Activated CD4-positive, alpha-beta T cell treated with anti-CD3 and anti-CD28 coated beads, Interleukin-2, Interleukin-4, amounts not matched to agents 100 ng/mL and 50 ng/mL, durations not matched to agents 16 hours and 8 hours (primary cell): ENCODE measurements at places on chromosomes 6 and 20.

DNA sequence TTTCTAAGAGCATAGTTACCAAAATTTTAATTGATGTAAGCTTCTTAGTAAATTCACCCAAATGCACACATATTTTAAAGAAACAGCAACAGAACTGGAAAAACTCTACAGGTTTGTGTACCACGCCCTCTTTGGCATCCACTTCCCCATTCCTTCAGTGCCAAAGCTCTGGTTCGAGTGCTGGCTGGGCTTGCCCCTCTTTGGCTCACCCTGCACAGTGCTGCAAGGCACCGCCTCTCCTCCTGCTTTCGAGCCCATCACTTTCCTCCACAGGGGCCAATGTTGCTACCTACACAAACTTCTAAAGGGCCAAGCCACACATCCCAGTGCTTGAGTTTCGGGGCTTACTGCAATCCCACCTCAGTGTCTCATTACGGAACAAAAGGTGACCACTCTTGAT lies 9.6 kb downstream of the LRP11 start:
- no peak for DNase-seq

GRCh38 chr6:126285871-126286365 lies 54.0 kb upstream of the CENPW start:
- no peak for DNase-seq

GRCh38 chr6:54111341-54112045 lies at the start of gene MLIP:
Gene MLIP, plus strand, starts transcription at chr6:54111443. Its CDS starts 37 bp downstream, at chr6:54111480.
- DNase-seq, result no peak

DNA sequence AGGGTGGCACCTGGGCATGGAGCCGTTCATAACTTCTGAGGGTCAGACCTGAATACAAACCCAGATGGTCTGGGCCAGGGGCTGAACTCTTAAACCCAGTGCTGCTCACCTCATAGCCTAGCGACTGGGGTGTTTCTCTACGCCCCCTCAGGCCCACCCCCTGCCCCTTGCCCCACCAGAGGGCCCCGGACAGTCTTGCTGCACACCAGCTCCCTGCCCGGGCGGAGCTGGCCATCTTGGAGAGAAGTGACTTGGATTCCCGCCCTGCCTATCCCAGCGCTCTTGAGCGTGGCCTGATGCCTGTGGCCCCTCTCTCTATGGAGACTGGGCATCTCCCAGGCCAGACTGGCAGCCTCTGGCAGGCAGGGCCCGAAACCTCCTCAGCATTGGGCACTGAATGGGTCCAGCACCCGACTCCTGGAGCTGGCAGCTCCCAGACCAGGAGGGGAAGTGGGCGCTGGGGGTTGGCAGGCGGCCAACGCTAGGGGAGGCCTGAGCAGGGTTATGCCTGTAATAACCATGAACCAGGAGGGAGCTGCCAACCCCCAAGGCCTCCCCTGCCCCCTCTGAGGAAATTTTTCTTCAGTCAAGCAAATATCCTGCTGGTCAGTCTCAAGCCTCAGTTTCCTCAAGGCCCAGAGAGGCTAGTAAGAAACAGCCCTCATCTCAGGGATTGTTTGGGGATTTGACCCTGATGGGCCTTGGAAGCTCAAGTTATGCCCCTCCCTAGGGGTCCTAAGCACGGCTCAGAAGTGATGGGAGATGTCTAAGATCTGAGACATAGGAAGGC lies 169.5 kb downstream of the VEGFA start:
- DNase-seq, result no peak

DNA sequence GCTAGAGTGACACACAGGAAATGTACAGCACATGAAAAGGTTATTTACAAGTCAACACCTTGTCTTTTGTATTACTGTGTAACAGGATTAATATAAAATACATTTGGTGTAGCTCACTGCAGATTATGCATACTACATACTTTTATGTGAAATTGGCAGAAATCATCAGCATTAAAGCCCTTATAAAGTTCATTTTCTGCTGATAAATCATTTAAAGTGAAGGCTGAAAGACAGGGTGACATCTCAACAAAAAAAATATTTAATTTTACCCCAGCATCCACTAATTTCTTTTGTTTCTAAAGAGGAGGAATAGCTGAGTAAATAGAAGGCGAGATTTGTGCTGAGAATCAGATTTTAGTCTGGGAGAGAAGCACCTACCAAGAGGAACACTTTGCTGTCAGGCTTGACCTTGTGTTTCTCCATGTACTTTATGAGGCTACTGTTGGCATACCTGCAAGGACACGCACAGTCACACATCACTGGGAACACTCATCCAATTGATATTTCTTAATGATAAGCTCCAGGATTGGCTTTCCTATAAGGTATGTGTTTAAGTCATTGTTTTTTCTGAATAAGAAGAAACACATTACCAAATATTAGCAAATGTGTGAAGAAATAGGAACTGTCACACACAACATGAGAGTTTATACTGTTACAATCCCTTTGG lies 146.6 kb upstream of the SLC22A16 start:
- no peak for DNase-seq

- no peak for DNase-seq
Measured at GRCh38 chr6:136090929-136091328, 159.2 kb downstream of the MTFR2 start.

GRCh38 chr6:159969204-159969912 lies 476 bp downstream of the IGF2R start:
- DNase-seq, result no peak

DNA sequence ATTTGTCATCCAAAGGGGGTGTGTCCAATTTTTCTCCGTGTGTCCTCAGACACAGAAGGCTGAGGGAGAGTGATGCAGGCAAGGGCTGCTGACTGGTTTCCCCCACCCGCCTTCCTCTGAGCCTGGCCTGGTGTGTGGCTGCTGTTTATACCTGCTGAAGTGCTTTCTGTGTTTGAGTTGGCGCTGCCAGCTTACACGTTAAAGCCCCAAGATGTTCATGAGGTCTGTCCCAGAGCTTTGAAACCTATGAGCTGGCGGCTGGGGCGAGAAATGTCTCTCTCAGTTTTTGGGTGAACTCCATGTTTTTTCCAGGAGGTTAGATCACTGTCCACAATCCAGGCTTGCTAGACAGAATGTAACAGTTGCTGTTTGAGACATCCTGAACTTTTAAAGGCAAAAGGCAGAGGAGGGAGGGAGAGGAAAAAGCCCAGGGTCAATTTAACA lies 69.0 kb upstream of the CCN2 start:
- no peak for DNase-seq

GRCh38 chr6:118400582-118400981 lies 147.5 kb upstream of the PLN start:
- no peak for DNase-seq

GRCh38 chr6:25537349-25538018 lies 114.5 kb upstream of the SCGN start:
- no peak for DNase-seq

GRCh38 chr20:13461849-13462458 lies 176.8 kb downstream of the TASP1 start:
- no peak for DNase-seq

- DNase-seq, result no peak
Measured at GRCh38 chr20:62428396-62429295, 1.3 kb upstream of the RBBP8NL start.

- no peak for DNase-seq
Measured at GRCh38 chr6:138231381-138231886, 13.1 kb upstream of the PBOV1 start.

GRCh38 chr6:36116943-36117342 lies 13.4 kb upstream of the MAPK13 start:
- no peak for DNase-seq

- DNase-seq, result no peak
Measured at GRCh38 chr6:22521035-22521434, 48.3 kb upstream of the HDGFL1 start.

DNA sequence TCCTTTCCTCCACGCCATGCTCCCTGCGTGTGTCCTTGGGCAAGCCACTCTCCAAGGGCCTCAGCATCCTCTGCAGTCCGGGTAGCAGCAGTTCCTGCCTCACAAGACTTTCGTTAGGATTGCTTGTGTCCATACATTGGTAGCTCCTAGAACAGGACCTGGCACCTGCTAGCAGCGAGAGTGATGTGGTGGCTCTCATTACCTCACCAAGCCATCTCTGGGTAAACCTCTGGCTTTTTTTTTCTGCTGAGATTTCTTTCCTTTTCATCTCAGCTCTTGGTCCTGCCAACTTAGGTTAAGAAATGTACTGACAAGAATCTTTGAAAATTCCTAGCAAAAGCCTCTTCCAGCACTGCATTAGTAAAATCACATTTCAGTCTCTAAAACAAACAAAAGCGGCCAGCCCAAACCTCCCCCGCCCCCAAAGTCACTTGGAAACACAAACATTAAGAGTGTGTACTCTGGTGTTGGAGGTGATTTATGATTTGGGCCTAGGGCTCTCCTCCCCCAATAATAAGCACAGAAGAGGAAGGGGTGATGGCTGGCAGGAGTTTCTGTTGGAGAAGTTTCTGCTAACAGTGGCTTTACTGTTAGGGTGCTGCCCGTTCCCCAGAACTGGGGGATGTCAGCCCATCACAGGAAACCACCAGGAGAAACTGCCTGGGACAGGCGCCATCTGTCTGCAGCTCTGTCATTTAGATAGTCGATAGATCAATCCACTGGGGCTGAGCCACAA lies 199.2 kb downstream of the CD83 start:
- peak; percentile 42 for DNase-seq

DNA sequence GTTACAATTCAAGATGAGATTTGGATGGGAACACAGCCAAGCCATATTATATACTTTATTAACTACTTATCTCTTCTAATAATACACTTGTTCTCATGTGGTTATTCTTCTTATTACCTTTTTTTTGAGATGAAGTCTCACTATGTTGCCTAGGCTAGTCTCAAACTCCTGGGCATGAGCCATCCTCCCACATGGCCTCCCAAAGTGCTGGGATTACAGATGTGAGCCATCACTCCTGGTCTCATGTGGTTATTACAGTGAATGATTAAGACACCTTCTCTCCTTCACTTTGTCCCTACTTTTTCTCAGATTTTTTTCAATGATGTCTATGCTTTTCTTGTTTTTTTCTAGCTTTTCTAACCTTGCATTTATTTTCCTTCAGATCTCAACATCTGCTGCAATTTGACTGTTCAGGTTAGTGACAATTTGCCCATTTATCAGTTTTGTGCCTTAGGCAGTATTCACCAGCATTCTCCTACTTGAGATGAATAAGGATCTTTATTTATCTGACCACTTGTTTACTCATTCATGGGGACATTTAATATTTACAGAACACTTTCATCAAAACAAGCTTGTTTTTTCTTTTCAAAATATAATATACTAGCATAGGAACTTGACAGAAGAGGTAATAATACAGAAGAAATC lies 105.7 kb downstream of the SLC16A10 start:
- no peak for DNase-seq

GRCh38 chr6:137416376-137417109 lies 77.7 kb downstream of the OLIG3 start:
- no peak for DNase-seq

- no peak for DNase-seq
Measured at GRCh38 chr6:147769496-147770087, 261.1 kb downstream of the SAMD5 start.

- DNase-seq, result no peak
Measured at GRCh38 chr20:18372296-18372695, 84.0 kb downstream of the ZNF133 start.

- DNase-seq, result peak; percentile 7
Measured at GRCh38 chr6:62150048-62150663, 135.9 kb downstream of the KHDRBS2 start.

GRCh38 chr20:2133318-2134183 lies 31.9 kb downstream of the STK35 start:
- DNase-seq, result no peak

GRCh38 chr6:33018904-33019303 lies 9.5 kb upstream of the HLA-DOA start:
- no peak for DNase-seq

GRCh38 chr20:61954276-61955021 lies 111.2 kb downstream of the TAF4 start:
- DNase-seq, result no peak

DNA sequence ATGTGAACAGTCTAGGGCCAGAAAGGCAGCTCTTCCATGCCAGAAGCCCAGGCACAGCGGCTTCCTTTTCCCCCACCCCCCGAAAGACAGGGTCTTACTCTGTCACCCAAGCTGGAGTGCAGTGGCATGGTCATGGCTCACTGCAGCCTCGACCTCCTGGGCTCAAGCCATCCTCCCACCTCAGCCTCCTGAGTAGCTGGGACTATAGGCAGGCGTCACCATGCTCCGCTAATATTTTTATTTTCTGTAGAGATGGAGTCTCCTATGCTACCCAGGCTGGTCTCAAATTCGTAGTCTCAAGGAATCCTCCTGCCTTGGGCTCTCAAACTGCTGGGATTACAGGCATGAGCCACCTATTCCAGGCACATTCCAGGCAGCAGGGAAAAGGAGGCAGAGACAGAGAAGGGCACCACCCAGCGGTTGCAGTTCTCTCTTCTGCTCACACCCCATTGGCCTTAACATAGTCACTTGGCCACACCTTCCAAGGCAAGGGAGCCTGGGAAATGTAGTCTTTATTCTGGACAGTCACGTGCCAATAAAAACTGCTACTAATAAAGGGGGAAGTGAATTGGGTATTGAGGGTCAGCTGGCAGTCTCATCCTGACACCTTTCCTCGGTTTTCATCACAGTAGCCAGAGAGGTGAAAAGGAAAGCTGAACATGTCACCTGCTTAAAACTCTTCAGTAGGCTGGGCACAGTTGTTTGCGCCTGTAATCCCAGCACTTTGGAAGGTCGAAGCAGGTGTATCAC lies 205.9 kb downstream of the ZMYND8 start:
- DNase-seq, result peak; percentile 24

DNA sequence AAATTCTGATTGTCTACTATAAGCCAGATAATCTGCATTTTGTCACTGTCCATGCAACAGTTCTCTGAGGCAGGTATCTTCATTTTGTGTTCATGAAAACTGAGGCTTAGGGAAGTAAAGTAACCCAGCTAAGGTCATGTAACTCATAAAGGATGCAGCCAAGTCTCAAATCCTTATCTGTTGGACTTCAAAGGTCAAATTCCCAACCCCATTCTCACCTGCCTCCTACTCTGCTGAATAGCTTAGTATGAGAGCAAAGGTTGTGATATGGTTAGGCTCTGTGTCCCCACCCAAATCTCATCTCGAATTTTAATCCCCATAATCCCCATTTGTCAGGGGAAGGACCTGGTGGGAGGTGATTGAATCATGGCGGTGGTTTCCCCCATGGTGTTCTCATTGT lies 90.1 kb downstream of the KLHL32 start:
- no peak for DNase-seq

DNA sequence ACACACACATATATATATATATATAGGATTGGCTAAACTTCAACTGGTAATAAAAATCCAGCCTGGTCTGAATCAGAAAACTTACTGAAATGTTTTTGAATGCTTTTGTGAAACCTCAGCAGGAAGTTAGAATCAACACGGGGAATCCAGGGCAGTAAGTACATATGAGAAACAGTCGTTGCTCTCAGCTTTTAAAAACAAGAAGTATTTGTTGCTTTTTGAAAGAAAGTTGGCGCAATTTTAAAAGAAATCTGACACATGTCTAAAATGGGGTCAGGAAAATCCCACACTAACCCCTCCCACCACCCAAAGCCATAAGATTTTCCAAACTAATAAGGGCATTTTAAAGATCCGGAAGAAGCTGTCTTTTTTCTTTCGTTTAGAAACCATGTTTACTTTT lies 11.5 kb upstream of the CCDC170 start:
- DNase-seq, result peak; percentile 15

- no peak for DNase-seq
Measured at GRCh38 chr6:31350196-31351032, 6.6 kb downstream of the HLA-B start.

GRCh38 chr6:160218810-160219209 lies 39.8 kb downstream of the SLC22A2 start:
- DNase-seq, result no peak

- DNase-seq, result no peak
Measured at GRCh38 chr6:45872827-45873365, 142.8 kb downstream of the CLIC5 start.

- DNase-seq, result no peak
Measured at GRCh38 chr6:47752801-47753200, 29.0 kb upstream of the OPN5 start.

- no peak for DNase-seq
Measured at GRCh38 chr6:80439721-80440470, 333.4 kb downstream of the BCKDHB start.
